ENCODE measurements at places on chromosomes 13 and 19.

DNA sequence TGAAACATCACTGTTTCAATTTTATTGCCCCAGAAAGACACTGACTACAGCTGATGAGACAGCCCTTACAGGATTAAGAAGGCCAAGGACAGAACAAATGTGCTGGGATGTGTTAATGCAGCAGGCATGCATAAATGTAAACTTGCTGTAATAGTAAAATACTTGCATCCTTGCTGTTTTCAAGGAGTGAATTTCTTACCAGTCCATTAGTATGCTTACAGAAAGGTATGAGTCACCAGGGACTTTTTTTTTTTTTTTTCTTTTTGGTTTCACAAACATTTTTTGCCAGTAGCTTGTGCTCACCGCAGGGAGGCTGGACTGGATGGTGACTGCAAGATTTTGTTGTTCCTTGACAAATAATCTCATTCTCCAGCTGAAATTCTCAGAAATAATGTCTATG, 55.1 kb downstream of the GPR180 start:
- no peak for DNase-seq

- DNase-seq: no peak
Observed at GRCh38 chr13:20340136-20340758, 108.1 kb upstream of the GJB6 start.

DNA sequence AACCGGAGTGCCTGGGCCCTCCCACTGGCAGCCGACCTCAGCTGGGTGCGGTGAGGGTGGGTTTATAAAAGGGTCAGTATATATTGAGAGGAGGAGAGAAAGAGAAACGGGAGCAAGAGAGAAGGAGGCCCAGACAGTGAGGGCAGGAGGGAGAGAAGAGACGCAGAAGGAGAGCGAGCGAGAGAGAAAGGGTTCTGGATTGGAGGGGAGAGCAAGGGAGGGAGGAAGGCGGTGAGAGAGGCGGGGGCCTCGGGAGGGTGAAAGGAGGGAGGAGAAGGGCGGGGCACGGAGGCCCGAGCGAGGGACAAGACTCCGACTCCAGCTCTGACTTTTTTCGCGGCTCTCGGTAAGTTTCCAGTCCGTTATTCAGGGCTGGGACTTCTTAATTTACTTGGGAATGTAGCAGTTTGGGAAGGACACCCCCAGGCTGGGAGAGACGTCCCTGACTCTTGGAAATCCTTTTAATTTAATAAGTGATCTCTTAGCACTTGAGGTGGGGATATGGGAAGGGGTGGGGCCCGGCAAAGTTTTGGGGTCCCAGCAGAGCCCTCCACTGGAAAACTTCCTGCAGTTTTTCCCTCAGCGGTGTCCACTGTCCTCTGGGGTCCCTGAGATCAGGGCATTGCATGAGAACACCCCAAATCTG, at the start of gene EMP3:
Gene EMP3, plus strand, starts transcription at position 288 of the 646 bp plus-strand sequence. CDS start 1,293 bp downstream, outside the sequence.
- peak; percentile 85 for DNase-seq

DNA sequence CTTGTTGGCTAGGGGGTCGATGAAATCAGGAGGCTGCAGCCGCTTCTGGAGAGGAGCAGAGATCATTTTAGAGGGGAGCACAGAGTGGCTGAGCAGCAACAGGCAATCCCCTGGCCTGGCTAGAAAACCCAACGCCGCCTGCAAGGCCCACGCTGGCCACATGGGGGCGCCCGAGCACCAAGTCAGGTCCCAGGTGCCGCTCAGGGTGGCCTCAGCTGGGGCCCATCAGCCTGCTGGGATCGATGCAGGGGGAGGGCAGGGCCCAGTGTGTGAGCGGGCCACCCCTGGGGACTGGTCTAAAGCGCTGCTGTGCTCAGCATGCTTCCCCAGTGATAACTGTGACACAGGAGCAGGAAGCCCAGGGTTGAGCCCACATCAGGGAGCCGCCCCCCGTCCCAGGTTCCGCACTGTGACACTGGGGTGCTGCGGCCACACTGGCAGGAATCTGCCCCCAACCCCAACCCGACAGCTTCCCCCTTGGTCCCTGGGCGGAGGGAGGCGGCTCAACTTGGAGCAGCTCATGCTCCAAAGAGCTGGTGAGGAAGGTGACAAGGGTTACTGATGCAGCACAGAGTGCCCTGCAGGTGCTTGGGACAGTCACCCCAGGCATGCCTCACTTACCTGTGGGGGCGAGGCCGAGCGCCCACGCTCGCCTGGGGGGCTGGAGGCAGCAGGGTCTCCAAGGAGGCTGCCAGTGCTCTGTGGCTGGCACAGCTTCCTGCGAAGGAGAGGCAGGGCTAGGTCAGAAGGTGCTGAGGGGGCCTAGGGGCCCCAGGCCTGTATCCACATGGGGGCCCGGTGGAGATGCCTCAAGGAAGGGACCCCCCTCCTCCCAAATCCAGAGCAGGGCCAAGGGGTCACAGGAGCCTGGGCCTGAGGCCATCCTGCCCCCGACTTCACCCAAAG, 13.3 kb upstream of the ISYNA1 start:
- DNase-seq: peak; percentile 80

GRCh38 chr19:28027116-28027515, 1185.8 kb downstream of the UQCRFS1 start:
- no peak for DNase-seq

DNA sequence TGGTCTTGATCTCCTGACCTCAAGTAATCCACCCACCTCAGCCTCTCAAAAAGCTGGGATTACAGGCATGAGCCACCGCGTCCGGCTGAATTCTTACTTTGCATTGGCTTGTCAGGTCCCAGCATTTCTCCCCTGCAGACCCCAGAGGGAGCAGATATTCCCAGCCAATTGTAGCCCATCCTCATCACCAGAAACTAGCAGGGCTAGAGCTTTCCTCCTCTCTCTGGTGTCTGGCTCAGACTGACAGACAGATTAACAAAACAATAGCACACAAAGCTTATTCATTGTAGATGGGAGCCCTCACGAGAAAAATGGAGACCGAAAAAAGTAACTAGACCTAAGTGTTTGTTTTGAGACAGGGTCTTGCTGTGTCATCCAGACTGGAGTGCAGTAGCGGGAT, 7.5 kb upstream of the MPV17L2 start:
- DNase-seq: no peak

- DNase-seq: no peak
Observed at GRCh38 chr13:40193286-40194223, 472.9 kb downstream of the FOXO1 start.

Data from activated T-helper 2 cell treated with anti-CD3 and anti-CD28 coated beads, Interferon-gamma antibody, Interleukin-2, Interleukin-4, amounts not matched to agents 10 μg/mL and 5 μg/mL and 100 μg/mL, durations not matched to agents 14 hours and 24 hours and 36 hours (primary cell).